Retinal pigment epithelial cell (primary cell): ENCODE measurements at places on chromosomes 1 and 21.

- no peak for DNase-seq
Observed at GRCh38 chr1:113388621-113389358, 1.5 kb upstream of the MAGI3 start.

DNA sequence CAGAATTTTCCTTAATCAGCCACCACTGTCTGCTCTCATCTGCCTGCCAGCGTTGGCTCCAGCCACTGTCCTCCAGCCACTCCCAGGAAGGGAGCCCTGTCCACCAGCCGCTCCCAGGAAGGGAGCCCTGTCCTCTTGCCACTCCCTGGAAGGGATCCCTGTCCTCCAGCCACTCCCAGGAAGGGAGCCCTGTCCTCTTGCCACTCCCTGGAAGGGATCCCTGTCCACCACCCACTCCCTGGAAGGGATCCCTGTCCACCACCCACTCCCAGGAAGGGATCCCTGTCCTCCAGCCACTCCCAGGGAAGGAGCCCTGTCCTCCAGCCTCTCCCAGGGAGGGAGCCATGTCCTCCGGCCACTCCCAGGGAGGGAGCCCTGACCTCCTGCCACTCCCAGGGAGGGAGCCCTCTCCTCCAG is 726.5 kb downstream of the PTPRU start:
- no peak for DNase-seq

DNA sequence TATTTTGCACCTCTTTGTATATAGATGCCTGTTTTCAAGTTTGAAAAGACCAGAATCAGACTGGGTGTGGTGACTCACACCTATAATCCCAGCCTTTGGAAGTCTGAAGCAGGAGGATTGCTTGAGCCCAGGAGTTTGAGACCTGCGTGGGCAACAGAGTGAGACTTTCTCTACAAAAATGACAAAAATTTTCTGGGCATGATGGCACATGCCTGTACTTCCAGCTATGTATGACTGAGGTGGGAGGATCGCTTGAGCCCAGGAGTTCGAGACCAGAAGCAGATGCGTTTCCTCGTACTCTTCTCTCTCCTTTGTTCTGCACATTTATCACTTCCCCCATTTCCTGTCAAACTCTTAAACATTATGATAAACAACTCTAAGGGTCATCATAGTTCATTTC is 310.0 kb upstream of the SNX7 start:
- DNase-seq: no peak

- DNase-seq: no peak
Observed at GRCh38 chr1:202319381-202320080, 22.2 kb downstream of the UBE2T start.

GRCh38 chr1:39046613-39047210 is 20.6 kb downstream of the NDUFS5 start:
- DNase-seq: no peak

DNA sequence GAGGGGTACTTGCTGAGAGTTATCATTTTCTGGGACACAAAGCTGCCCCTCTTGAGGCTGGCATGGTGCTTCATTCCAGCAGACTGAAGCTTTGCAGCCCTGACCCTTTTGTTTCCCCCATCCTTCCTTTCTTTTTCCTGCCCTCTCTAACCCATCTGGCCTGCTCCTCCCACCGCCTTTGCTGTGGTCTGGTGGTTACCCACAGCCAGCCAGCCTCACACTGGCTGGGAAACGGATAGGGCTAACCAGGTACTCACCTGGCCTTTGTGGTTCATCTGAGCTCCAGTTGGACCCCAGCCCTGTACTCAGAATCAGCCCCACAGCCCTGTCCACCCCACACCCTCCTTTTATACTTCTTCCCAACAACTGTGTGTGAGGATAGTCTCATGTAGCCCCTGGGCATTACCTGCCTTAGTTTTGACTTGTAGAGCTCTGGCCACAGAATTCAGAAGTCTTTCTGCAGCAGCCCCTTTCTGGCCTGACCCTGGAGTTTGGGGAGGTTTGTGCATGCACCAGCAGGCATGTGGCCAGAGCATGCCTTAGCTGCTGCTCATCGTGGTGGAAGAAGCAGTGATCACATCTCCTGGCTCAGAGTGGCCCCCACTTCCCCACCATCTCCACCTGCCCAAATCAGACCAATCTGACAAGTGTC is 138.0 kb downstream of the TRABD2B start:
- no peak for DNase-seq

GRCh38 chr1:90200646-90201205 is 205.8 kb downstream of the ZNF326 start:
- DNase-seq: no peak

DNA sequence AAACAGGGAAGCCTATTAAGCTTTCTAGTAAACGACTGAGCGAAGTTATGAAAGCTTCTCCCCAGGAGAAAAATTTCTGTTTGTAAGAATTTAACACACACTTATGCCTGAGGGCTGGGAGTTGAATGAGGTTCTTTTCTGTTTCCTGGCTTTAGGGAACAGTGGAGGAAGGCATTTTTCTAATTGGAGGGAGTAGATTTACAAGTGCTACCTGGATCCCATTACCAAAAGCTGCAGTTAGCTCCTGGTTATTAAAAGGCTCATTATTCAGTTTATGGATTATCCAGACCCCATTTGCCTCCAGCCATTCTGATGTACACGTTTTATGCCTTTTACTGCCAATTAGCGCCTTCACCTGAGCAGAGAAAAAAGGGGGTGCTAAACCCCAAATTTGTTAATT is 7.5 kb downstream of the ST6GALNAC3 start:
- no peak for DNase-seq

GRCh38 chr1:47483651-47484050 is 45.8 kb downstream of the FOXD2 start:
- no peak for DNase-seq
